ENCODE measurements at places on chromosomes 3 and 15. TPM values are rescaled to one million over a fixed set of nuclear protein-coding genes. Genes with fewer than 3 reads are reported as not detected.

GRCh38 chr3:57559526-57559925, 3.5 kb downstream of the PDE12 start:
- DNase-seq, result peak; percentile 38

- peak; percentile 99 for DNase-seq
Observed at GRCh38 chr15:80480909-80481308, 76.7 kb downstream of the ARNT2 start.

The COL6A5 gene
- under 0.01 TPM for total RNA-seq

The TTLL13 gene
- total RNA-seq, result not detected

GRCh38 chr3:169771497-169772304, 1.5 kb upstream of the MYNN start:
- DNase-seq, result peak; percentile 75

The CALML4 gene
- 2.2 TPM for total RNA-seq

GRCh38 chr3:72312339-72312738, 527.4 kb upstream of the PROK2 start:
- no peak for DNase-seq

DNA sequence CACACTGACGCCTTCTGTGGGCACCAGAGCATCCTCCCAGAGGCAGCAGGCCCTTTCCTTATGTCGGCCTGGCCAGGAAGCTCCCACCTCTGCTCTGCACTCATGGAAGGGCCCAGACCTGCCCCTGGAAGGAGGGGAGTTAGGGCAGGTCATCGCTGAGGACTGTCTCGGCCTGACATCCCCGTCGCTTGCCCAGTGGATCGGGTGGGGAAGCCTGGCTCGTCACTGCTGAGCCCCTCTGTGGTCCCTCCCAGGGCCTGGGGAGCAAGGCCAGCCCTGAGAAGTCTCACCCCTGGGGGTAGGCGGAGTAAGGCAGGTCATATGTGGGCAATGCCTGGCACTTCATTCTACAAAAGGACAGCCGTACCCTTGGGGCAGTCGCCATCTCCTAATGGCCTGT, 62.8 kb upstream of the SNRPA1 start:
- DNase-seq, result no peak

DNA sequence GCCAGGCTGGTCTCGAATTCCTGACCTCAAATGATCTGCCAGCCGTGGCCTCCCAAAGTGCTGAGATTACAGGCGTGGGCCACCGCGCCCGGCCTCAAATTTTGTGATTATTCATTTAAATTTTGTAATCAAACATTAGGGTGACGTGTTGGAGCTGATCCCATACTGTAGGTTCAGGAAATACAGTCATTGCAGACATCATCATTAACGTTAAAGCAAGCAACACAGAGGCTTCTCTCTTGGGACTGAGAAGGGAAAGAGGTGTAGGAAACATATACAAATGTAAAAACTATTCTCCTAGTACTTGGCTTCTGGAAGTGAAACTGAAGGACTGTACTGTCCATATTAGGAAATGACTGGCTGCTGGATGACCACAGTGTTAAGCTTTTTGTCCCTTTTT, 11.1 kb upstream of the ARID3B start:
- DNase-seq, result peak; percentile 37

DNA sequence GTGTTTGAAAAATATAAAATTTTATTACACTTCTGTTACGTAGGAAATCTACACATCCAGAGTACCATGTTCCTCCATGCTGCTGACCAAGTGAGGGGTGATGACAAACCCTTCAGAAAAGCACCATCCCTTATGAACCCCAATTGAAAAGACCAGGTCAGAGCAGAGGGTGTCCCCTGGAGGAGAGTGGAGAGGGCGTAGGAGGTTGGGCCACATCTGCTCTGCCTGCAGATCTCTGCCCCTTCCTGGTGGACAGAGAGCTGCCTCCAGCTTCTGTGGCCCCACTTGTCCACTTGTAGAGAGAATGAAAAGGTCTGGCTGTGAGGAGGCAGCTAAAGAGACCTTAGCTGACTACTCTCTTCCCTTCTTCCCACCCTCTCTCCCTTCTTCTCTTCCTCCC, 55.5 kb downstream of the GLDN start:
- DNase-seq, result no peak

GRCh38 chr3:24407980-24408680, 86.5 kb downstream of the THRB start:
- DNase-seq, result no peak

DNA sequence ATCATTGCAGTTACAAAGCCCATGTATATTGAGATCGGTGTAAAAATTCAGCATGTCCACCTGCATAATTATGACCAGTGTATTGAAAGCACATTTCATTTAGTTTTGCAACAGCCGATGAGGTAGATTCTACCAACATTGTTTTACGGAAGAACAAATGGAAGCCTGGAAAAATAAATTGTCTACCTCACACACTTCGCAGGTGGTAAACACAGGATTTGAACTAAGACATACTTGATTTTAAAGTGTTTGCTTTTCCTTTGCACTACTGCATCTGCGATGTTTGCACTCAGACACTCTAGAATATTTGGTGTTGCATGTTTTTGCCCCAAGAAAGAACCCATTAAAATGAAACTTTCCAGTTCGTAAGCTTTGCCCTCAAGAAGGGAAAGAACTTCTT, 148.4 kb downstream of the PGPEP1L start:
- no peak for DNase-seq

GRCh38 chr3:171251835-171252234, 208.4 kb downstream of the TNIK start:
- DNase-seq, result no peak

- DNase-seq, result no peak
Observed at GRCh38 chr3:71582036-71582611, 1.4 kb downstream of the FOXP1 start.

DNA sequence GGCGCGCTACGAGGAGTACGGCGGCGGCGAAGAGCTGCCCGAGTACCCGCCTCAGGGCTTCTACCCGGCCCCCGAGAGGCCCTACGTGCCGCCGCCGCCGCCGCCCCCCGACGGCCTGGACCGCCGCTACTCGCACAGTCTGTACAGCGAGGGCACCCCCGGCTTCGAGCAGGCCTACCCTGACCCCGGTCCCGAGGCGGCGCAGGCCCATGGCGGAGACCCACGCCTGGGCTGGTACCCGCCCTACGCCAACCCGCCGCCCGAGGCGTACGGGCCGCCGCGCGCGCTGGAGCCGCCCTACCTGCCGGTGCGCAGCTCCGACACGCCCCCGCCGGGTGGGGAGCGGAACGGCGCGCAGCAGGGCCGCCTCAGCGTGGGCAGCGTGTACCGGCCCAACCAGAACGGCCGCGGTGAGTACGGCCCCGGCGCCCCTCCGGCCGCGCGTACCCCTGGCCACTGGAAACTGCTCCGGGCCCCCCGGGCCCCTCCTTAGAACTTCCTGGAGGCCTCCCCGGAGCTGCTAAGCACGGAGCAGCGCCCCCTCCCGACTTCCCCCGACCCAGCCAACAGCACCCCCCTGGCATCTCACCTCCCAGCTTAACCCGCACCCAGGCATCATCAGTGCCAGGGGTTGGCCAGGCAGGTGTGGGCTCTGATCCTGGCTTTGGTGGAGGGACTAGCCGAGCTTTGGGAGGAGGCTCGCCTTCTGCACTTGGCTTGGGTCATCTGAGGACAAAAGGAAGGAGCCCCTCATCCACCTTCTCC, 1.4 kb downstream of the LOXL1 start:
- DNase-seq, result peak; percentile 54

The EXD1 gene
- total RNA-seq, result not detected

DNA sequence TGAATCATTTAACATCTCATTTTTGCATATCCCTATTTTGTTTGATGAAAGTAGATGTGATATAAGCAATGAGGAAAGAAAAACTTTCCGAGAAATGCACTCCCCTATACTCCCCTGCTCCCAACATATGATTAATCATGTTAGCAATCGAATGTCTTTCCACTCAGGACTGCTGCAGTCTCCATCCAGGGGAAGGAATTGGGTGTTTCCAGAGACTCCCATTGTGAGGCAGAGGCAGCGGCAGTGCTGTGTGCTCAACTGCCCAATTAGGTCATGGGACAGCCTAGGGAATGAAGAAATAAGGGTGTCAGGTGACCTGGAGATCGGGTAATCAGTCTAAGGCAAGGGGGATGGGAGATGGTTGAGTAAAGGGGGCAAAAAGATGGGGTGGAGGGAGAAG, 268.6 kb upstream of the MEIS2 start:
- no peak for DNase-seq

- DNase-seq, result no peak
Observed at GRCh38 chr15:66253418-66254088, at the start of gene MEGF11. Gene MEGF11 (minus strand): TSS chr15:66253750. CDS start chr15:66128403, 125,347 bp downstream.

DNA sequence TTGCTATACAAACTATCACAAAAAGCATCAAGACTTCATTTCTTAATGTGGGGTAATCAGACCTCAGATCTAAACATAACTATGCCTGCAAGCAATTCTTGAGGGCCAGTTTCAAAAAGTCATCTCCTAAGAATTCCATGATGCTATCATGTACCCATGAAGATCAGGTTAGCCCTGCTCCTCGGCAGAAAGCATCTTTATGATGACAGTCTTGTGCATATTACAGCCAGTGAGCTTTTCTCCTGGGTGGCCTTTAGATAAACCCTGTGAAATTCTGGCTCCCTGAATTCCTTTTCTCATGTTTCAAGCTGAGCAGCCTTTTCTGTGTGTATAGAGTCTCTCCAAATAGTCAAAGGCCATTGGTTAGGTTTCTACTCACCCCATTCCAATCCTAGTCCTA, 201.9 kb upstream of the MCTP2 start:
- DNase-seq, result no peak

- no peak for DNase-seq
Observed at GRCh38 chr15:100885811-100886210, 6.2 kb downstream of the ALDH1A3 start.

The RFT1 gene
- total RNA-seq, result 23.2 TPM

The PEX5L gene
- total RNA-seq, result 0.06 TPM

GRCh38 chr15:66131200-66131599, 122.3 kb downstream of the MEGF11 start:
- DNase-seq, result no peak

DNA sequence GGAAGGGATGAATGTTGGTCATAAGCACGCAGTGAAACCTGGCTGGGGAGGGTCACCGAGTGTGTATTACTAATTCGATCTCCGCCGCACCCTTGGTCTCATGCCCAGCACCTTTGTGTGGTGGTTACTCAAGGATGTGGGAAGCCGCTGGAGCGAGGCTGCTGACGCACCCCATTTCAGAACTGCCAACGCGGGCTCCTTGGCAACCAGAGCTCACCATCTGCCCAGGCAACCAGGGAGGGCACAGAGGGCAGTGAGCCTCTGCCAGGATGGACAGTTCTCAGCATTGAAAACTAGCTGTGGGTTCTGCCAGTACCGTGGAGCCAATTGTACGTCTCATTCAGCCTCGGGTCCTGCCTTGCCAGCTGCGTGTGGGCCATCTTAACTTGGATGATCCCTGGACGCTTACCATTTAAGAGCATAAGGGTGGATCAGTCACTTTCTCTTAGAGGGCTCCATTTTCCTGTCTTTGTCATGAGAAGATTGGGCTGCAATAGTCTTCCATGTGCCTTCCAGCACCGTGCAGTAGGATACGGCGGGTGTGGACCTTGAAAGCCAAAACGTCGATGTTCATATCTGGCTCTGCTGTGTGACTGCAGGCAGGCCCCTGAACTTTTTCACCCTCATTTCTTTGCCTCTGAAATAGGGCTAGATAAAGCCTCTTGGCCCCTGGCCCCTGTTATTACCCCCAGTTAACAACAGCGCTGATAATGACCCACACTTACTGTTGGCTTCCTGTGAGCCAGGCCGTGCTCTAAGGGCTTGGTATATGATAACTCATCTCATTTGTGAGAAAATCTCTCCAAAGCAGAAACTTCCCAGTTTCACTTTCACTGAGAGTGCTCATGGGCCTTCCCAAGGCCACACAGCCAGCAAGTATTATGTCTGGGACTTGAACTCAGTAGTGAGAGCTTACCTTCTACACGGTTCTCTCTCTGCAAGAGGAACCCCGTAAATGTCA, 238.8 kb downstream of the OPA1 start:
- peak; percentile 3 for DNase-seq

Measured in LHCN-M2 (cell line).